ENCODE measurements at places on chromosomes 16 and 17.

DNA sequence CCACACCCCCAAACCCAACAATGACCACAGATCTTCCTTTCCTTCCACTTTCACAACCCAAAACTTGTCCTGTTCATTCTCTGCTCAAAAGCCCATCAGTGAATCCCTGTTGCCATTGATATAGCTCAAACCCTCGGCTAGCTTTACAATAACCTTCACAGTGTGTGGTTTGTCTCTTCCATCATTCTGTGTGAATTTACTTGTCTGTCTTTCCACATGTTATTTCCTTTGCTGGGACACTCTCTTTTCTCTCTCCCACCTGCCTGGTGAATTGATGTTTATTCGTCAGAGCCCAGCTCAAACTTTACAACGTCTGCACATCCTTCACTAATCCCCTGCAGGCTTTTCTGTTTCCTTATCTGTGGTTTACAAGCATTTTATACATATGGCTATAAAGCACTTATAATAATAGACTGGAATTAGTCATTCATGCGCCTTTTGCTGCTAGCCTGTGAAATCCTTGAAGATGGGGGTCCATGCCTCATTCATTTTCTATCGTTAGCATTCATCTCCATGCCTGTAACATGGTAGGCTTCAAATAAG is 114.4 kb downstream of the CDH13 start:
- DNase-seq: no peak

DNA sequence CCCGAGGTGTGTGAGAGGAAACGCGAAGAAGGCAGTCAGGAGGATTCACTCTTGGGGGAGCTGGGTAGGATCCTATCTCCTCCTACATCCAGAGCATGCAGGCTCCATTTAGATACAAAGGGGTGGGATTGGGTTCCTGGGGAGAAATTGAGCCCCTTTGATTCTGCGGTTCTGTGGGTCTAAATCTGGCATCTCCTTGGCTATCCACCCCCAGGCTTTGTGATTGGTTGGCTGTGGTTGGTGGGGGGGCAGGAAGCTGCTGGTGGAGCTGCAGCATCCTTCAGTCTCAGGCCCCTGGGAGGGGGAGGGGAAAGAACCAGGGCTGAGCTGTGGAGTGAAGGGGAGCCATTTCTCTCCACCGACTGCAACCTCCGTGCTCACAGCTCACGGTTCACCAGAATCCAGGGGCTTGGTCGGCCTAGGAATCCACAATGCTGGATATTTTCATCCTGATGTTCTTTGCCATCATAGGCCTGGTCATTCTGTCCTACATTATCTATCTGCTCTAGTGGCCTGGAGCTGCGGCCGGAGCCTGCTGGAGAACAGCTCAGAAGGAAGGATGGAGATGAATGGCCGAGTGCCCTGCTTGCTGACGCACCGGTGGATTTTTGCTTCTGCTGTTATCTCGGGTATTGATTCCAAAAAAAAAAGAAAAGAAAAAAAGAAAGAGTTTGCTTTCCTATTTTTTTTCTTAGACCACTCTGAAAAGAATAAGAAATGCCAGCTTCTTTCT is at the start of gene LASP1NB:
TSS of gene LASP1NB (plus strand) at position 352 of the 733 bp plus-strand sequence.
- no peak for DNase-seq

DNA sequence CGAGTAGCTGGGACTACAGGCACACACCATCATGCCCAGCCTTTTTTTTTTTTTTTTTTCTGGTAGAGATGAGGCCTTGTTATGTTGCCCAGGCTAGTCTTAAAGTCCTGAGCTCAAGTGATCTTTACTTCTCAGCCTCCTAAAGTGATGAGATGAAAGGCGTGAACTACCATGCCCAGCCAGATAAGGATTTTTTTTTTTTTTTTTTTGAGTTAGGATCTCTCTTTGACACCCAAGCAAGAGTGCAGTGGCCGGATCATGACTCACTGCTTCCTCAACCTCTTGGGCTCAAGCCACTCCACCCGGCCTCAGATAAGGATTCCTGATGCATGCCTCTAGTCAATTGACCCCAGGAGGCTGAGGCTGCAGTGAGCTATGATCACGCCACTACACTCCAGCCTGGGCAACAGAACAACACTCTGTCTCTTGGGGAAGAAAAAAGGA is 11.2 kb upstream of the PLEKHG4 start:
- no peak for DNase-seq

DNA sequence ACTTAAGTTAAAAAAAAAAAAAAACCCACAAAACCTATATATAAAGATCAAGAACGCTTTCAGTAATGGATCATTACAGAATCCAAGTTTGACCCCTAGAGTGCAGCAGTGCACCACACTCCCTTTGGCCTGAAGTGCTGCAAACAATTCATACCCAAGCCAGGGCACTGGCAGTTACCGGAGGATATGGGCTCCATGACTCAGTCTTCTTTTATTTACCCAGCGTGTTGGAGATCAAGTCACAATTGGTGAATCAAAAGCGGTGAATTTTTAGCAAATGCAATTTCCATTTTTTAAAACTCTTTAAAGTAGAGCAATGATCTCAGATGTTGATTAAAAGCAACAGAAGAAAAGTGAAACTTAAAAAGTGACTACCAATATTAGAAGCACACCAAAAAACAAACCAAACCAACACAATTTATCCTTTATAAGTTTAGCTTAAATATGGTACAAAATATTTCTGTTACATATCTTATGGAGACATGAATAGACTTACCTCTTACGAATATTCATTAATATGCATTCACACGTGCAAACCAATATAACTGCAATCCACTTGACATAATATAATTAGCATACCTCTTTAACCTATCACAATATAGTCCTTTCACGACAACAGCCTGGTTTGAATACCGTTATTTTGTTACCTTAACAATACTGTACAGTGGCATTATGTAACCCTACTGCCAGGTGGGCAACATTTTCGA is 46.3 kb downstream of the ZNF652 start:
- peak; percentile 73 for DNase-seq

- no peak for DNase-seq
Measured at GRCh38 chr17:76810956-76811355, 57.2 kb upstream of the MGAT5B start.

DNA sequence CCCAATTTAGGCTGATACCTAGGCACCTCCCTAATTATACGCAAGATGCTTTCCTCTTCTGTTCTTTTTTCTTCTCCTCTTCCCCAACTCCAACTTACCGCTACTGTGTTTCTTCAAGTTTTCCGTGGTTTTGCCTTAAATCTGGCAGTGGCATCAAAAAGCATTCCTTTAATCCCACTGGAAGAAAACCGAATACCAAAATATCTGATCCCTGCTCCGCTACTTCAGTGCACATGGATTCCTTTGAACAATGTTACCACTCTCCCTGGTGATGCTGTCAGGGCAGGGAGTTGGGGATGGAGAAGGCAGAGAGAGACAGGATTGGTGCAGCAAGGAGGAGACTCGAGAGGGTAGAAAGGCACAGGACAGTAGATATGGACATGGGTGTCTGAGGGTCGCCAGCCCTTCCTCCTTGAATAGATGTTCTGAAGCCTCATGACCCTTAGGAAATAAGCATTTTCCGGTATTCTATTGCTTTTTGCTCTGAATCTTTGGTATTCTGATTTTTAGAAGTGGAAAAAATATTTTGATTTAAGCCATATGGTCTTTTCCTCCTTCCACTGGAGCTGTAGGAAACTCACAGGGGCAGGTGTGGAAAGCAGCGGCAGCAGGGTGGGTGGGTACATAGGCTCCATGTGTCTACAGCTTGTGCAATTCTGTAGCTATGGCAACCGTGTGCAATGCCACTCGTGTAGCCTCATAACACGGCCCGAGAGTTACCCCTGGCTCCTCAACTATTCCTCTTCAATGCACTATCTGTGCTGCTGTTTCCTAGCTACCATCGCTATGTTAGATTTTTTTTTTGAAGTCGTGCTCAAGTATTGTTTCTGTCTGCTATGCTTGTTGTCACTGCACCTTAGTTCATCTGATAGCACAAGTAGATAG is 32.3 kb upstream of the TANC2 start:
- no peak for DNase-seq

DNA sequence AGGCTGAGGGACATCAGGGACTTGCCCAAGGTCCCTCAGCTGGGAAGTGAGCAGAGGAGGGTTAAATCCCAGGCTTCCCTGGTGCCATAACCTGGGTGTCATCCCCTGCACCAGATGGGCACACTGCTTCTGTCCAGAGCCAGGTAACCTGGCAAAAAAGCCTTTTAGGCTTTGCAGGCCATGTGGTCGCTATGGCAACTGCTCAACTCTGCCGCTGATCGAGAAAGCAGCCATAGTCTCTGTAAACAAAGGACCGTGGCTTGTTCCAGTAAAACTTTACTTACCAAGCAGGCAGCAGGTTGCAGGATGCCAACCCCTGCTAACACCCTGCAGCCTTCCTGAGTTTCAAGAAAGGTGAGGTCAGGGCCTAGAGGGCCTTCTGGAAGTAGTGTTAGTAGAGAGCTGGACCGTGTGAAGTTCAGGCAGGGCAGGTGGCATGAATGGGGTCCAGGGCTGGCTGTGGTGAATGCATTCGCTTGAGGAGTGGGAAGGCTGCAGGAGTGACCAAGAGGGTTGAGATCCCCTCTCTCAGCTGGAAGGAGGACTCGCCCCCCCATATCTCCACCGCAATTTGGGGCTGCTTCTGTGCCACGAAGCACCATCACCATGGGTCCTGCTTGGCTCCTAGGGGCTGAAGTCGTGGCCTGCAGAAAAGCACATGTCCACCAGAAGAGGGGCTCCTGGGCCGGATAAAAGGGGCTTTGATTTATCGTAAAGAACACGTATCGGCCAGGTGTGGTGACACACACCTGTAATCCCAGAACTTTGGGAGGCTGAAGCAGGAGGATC is 91.3 kb downstream of the SOCS1 start:
- DNase-seq: no peak

- peak; percentile 11 for DNase-seq
Measured at GRCh38 chr17:35241520-35241919, 1.4 kb upstream of the SLFN5 start.

DNA sequence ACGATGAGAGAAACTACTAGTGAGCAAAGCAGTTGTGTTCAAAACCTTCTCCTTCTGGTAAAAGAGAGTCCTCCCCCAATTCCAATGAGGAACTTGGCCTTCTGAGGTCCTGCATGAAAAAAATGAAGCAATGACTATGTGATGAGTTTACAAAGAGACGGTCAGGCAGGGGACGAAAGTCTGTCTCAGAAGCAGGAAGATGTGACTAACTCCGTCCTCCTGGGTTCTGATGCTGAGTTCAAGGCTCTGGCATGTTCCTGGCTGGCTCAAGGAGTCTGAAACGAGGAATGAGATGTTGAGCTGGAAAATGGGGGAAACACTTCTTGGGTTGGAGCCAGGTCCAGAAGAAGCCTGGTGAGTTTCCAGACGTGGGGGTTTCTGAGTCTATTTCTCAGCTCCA is 129.6 kb downstream of the CPPED1 start:
- DNase-seq: no peak

DNA sequence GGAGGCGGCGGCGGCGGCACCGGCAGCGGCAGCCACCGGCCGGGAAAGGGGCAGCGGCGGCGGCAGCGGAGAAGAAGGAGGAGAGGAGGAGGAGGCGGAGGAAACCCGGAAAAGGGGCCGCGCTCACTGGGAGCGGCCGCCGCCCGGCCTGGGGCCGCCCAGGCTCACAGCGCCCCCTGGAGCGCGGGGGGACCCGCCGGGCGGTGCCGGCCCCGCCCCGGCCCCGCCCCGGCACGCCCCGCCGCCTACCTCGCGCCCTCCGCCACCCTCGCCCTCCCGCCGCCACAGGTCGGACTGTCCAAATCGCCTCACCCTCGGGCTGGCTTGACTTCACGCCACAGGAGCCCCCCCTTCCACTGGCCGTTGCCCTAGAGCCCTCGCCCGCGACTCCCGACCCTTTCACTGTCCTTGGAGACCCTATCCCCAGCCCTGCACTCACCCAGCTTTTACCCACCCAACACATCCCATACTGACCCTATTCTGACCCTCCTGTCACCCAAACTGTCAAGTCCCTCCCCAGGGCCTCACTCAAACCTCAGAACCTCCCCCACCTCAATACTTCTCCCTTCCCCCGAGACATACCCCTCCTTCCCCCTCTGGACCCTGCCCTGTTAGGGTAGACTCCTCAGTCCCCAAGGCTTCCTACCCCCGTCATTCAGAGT is at the start of gene CSNK2A2:
TSS of gene CSNK2A2 (minus strand) at position 85 of the 662 bp plus-strand sequence. CDS start 370 bp downstream, outside the sequence.
- DNase-seq: peak; percentile 61

DNA sequence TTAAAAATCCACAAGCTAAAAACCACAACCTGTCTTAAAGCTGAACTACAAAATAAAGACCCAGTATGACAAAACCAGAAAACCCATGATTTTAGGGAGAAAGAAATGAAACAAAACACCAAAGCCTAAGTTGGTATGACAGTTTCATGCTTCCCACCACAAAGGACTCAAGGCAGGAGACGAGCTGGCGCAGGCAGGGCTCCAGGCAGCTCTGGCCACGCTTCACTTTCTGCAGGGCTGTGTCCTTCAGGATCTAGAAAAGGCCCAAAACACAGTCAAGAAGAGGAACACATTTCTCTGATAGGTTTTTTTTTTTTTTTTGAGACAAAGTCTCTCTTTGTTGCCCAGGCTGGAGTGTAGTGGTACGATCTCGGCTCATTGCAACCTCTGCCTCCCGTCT is 75.3 kb downstream of the WDR59 start:
- no peak for DNase-seq

GRCh38 chr17:50023520-50023919 is 28.5 kb upstream of the DLX3 start:
- no peak for DNase-seq

DNA sequence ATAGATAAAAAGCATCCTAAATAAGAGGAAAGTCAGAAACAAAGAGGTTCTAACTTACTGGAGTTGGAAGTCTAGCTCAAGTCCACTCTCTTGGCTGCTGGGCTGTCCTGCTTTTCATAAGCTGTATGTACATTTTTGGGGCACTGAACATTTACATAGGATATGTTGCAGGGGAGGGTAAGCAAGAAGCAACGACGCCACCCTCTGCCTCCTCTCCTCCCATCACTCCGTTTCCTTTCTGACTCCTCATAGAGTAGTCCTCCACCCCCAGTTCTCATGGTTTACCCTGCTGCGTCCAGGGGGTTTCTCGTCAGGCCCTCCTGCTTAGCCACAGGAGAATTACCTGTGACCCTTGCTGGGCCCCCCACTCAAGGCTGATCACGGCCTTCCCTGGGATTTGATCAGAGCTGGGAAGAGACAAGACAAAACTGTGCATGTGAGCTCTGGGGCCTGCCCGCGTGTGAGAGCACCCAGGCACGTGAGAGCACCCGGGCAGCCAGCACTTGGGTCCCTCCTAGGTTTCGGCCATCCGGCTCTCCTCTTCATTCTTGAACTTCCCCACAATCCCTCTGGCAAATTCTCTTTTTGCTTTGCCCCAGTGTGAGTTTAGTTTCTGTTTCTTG is 37.1 kb downstream of the TMEM11 start:
- DNase-seq: no peak

DNA sequence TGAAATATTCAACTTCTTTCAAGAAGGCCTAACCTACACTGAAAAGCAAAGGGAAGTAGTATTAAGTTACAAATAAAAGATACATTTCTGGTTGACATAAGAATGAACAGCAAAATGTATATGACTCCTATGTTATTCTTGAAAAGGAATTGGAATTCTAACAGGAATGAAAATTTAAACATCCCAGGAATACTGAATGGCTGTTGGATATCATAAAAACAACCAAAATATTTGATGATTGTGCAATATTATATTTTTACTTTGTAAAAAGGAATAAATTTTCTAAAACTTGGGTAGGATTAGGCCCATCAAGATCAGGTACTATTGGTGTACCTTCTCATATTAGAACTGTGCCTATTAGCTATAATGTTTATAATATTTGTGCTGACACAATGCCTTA is 50.0 kb downstream of the CYB5B start:
- DNase-seq: no peak

- no peak for DNase-seq
Measured at GRCh38 chr17:36879624-36880131, 57.6 kb upstream of the LHX1 start.

All from stimulated activated naive CD4-positive, alpha-beta T cell treated with Interleukin-2 at 50 U/mL for 16 hours (primary cell).